Breast epithelium (tissue), 4 donors: ENCODE measurements at places on chromosomes 3 and 15. TPM values are rescaled to one million over a fixed set of nuclear protein-coding genes. Genes with fewer than 3 reads are reported as not detected.

TFDP2 gene
- 55.9 TPM for total RNA-seq

ETV5 gene
- total RNA-seq: 16.1 TPM

DNA sequence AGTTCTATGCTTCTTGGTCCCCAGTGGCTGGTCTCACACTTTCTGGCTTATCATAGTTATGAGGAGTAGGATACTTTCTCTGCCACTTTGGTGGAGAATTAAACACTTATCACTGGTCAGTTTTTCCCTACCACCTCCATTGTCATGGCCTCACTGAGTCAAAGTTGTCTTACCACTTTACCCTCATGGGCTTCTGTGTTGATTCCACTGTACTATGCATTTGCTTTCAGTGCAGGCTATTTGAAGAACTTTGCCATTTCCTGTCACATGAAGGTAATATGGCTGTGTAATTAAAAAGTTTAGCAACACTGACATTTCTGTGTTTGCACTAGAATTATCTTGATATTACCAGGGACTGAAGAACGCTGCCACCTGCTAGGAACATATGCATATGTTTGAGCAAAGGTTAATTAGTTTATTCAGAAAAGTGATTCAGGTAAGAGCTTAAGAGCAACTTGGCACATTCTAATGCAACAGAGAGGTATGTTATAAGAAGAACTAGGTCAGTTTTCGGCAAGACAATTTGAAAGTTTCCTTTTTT lies 377.3 kb downstream of the PDCD6IP start:
- no peak for DNase-seq

DNA sequence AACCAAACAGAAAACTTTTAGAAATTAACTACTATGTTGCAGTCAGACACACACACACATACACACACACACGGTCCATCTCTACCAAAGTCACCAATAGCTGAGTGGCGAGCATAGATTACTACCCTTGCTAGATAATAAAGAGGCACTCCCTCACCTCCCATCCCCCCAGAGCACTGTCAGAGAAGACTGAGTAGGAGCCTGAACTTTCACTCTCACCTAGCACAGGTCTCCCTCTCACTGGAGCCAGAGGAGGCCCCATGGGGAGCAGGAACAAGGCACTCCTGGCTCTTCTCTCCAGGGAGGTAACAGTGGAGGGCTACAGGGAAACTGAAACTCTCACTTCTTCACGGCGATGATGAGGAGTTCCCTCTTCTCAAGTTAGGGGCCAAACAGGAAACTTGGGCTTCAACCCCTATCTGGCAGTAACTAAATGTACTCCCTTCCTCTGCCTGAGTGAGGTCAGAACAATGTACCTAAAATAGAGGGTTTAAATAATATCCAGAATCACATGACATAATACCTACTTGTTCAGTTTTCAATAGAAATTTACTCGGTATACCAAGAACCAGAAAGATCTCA lies 975.3 kb upstream of the GBE1 start:
- DNase-seq: no peak

DNA sequence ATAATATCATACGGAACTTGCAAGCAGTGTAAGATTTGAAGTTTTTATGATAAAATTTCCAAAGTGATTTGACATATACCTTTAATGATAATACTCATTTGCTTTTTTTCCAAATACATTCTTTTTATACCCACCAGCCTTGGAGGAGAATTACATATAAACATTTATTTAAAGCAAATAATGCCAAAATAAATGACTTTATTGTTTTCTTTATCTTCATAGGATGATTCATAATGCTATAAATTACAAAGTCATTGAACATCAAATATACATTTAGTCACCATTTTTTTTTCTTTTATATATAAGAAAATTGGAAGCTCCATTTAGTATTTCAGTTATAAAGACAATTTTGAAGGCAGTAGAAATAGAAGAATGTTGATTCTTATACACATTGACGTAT lies 450.9 kb downstream of the NAALADL2 start:
- no peak for DNase-seq

GRCh38 chr3:112873632-112874031 lies 27.0 kb upstream of the CD200R1L start:
- no peak for DNase-seq

DNA sequence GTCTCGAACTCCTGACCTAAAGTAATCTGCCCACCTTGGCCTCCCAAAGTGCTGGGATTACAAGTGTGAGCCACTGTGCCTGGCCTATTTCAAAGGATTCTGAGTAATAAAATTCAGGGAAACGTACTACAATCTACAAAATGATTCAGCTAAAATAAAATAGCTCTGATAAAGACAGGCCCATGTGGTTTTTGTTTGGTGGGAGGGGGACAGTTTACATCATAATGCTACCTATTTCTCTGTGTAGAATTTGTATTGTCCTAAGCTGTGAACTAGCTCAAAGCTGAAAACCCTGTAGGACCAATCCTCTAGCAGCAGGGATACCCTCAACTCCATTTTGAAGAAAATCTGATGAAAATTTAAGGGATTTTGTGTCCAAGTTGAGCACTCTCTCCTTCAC lies 25.8 kb downstream of the CDV3 start:
- DNase-seq: no peak
